ENCODE measurements at places on chromosomes 16 and 17. TPM values are rescaled to one million over a fixed set of nuclear protein-coding genes. Genes with fewer than 3 reads are reported as not detected.

Gene SMPD3
- total RNA-seq: 0.33 TPM

Gene CDH15
- total RNA-seq: 0.66 TPM

Gene TBC1D26
- not detected for total RNA-seq

Gene EFCAB5
- 0.58 TPM for total RNA-seq

Gene LPO
- not detected for total RNA-seq

Gene KRTAP9-9
- not detected for total RNA-seq

Gene KIF19
- total RNA-seq: not detected

Gene BEAN1
- not detected for total RNA-seq

Gene UNC45B
- not detected for total RNA-seq

Gene CACNG1
- not detected for total RNA-seq

Gene MYH11
- total RNA-seq: under 0.01 TPM

Gene SMARCE1
- 82.4 TPM for total RNA-seq

Gene ZG16B
- total RNA-seq: not detected
